ENCODE measurements at places on chromosomes 3 and 15. TPM values are rescaled to one million over a fixed set of nuclear protein-coding genes. Genes with fewer than 3 reads are reported as not detected.

DNA sequence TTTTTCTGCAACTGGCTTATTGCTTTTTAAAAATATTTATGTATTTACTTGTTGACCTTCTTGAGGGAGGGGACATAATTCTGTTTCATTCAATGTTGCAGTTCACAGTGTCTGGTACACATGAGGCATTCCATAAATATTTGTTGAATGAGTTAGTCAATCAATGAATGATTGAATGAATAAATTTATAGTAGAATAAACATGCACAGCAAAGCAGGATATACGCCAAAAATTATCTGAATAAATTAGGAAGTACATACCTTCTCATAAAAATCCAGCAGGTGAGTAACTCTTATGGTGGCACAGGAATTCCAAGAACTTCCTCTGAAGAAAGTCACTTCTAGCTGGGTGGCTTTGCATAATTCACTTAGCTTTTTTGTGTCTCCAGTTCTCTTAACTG, 469.4 kb upstream of the ATP11B start:
- DNase-seq = no peak
- H3K36me3 ChIP-seq = no peaks in the 10 kb centered on the region

DNA sequence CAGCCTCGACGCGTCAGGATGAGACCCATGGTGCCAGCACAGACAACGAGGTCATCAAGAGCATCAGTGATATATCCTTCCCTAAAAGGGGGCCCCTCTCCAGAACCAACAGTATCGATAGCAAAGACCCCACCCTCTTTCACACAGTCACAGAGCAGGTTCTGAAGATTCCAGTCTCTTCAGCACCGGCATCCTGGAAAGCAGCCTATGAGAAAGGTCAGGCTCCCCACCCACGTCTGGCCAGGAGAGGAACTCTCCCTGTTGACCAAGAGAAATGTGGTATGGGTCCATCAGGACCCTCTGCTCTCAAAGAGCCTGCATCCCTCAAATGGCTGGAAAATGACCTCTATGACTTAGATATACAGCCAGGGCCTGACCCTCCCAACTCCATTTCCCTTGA, 11.6 kb downstream of the ANKRD34C start:
- H3K4me3 ChIP-seq = no peak overlapping the region
- H3K36me3 ChIP-seq = no peaks in the 10 kb centered on the region
- peaks cover 2% of the 10 kb centered on the region for H3K4me1 ChIP-seq
- H3K27ac ChIP-seq = no peak overlapping the region

- H3K36me3 ChIP-seq = no peaks in the 10 kb centered on the region
- no peaks in the 10 kb centered on the region for H3K27me3 ChIP-seq
- DNase-seq = no peak
- no peak overlapping the region for H3K4me3 ChIP-seq
- no peak overlapping the region for H3K27ac ChIP-seq
- H3K4me1 ChIP-seq = no peaks in the 10 kb centered on the region
Observed at GRCh38 chr3:190064112-190064511, 56.6 kb downstream of the P3H2 start.

- DNase-seq = no peak
- H3K4me1 ChIP-seq = peaks cover 49% of the 10 kb centered on the region
- H3K27me3 ChIP-seq = peaks cover 81% of the 10 kb centered on the region
- H3K4me3 ChIP-seq = peak overlapping the region; percentile 73
Observed at GRCh38 chr3:158105710-158106253, 438 bp downstream of the SHOX2 start.

Gene SOX14
- not detected for total RNA-seq

Gene FMN1
- not detected for total RNA-seq

Gene RAD51
- total RNA-seq = 83.3 TPM

Gene CCRL2
- total RNA-seq = 10.0 TPM

Measured in activated CD8-positive, alpha-beta memory T cell treated with anti-CD3 and anti-CD28 coated beads, Interleukin-2, amount 10 ng/mL, durations not matched to agents 7 days and 5 days (primary cell).